ENCODE measurements at places on chromosomes 2 and 18. TPM values are rescaled to one million over a fixed set of nuclear protein-coding genes. Genes with fewer than 3 reads are reported as not detected.

- DNase-seq, result no peak
Measured at GRCh38 chr2:182014284-182014683, 28.6 kb downstream of the PPP1R1C start.

Gene SKA1
- polyA plus RNA-seq, result 16.3 TPM

DNA sequence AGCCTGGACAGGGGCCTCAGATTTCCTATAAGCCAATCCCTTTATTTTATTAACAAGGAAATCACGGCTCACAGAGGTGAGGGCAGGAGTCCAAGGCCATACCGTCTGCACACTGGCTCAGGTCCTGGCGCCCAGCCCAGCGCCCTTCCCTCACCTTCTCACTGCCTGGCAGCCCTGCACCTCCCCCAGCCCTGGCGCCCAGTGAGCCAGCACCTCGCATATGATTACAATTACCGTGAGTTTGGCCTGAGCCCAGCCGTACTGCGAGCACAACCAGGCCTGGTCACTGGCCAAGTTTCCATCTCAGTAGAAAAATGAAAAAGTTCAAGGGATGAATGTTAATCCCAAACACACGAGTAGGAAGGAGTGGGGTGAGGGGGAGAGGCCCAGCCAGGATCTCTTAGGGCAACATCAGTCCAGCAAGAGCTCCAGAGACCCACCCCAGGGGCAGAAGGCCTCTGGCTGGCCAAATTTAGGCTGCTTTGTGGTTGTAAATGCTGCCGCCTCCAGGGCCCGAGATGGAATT lies 68.4 kb downstream of the MCFD2 start:
- DNase-seq, result peak; percentile 95

Gene SGPP2
- not detected for polyA plus RNA-seq

- DNase-seq, result peak; percentile 77
Measured at GRCh38 chr2:20674974-20675679, 8.2 kb downstream of the GDF7 start.

Gene EVX2
- not detected for polyA plus RNA-seq

DNA sequence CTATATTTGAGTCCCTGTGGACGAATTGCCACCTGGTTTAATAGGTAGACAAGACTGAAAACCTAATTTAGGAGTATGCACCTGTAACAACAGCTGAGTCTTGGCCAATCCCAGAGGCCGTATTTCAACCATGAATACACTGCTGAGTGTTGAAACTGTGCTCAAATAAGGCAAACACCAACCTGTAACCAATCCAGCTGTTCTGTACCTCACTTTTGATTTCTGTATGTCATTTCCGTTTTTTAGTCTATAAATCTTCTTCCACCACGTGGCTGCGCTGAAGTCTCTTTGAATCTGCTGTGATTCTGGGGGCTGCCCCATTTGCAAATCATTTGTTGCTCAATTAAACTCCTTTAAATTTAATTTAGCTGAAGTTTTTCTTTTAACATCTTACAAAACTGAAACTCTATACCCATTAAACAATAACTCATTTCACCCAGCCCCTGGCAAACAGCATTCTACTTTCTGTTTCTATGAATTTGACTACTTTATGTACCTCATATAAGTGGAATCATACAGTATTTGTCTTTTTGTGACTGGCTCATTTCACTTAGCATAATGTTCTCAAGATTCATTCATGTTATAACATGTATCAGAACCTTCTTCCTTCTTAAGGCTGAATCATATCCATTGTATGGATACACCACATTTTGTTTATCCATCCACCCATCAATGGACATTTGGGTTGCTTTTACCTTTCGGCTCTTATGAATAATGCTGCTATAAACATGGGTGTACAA lies 7.5 kb upstream of the YPEL5 start:
- no peak for DNase-seq

Gene ITGB6
- polyA plus RNA-seq, result 0.01 TPM

DNA sequence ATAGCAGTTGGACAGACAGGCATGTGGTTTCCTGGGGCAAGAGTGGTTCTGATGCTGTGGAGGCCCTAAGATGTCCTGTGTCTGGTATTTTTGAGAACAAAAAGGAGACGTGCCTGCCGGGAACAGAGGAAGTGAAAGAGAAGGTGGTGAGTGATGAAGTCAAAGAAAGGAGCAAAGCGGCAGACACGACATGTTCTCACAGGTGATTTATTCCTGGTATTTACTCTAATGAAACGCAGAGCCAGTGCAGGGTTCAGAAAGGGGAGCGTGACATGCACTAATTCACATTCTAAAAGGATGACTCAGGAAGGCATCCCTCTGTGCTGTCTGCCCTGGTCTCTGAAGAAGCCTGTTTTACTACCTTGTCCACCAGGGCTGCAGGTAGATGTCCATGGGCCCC lies 211.0 kb downstream of the KCNE4 start:
- DNase-seq, result peak; percentile 54

GRCh38 chr18:55013086-55013485 lies 53.8 kb upstream of the CCDC68 start:
- DNase-seq, result no peak

GRCh38 chr2:143891879-143892308 lies 628.0 kb downstream of the ZEB2 start:
- no peak for DNase-seq

- DNase-seq, result peak; percentile 10
Measured at GRCh38 chr2:138502255-138503086, 901 bp downstream of the SPOPL start.

DNA sequence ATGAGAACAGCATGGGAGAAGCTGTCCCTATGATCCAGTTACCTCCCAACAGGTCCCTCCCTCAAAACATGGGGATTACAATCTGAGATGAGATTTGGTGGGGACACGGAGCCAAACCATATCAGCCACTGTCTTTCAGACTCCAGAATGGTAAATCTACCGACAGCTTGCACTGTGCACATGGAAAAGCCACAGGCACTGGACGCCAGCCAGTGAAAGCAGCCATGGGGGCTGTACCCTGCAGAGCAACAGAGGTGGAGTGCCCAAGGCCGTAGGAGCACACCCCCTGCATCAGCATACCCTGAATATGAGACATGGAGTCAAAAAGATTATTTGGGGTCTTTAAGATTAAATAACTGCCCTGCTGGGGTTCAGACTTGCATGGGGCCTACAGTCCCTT lies 218.4 kb downstream of the PDE1A start:
- DNase-seq, result no peak

Gene KCNJ3
- polyA plus RNA-seq, result not detected

GRCh38 chr2:56217106-56217505 lies 33.3 kb downstream of the CCDC85A start:
- no peak for DNase-seq

DNA sequence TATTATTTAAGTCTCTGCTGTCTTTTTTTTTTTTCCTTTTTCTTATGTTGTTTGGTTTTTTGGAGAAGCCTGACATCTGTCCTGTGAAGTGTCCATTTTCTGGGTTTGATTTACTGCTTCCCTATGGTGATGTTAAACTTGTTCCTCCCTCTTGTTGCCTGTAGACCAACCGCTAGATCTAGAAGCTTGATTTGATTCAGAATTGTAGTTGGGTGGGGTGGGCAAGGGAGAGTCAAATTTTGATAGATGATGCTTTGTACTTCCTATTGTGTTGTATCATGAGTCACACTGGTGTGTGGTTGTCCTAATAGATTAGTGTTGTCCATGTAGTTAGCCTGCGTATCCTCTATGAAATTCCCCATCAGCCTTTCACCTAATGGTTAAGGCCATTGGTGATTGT lies 35.4 kb downstream of the CAB39 start:
- DNase-seq, result peak; percentile 80

DNA sequence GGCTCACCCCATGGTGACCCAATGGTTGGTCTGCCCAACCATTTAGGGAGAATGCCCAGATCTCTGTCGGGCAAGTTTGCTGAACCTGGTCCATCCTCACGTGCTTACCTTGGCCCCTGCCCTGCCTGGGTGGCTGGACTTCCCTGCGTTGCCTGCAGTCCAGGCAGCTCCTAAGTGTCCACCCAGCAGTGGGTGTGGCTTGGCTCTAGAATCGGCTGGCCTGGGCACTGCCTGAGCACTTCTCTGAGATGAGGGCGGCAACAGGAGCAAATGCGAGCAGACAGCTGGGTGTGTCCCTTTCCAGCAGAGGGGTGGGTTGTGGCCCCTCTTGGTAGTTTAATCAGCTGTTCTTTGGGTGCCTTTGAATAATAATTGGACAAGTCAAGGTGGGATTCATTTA lies 11.3 kb downstream of the PCARE start:
- no peak for DNase-seq

Gene CLEC4F
- polyA plus RNA-seq, result not detected

DNA sequence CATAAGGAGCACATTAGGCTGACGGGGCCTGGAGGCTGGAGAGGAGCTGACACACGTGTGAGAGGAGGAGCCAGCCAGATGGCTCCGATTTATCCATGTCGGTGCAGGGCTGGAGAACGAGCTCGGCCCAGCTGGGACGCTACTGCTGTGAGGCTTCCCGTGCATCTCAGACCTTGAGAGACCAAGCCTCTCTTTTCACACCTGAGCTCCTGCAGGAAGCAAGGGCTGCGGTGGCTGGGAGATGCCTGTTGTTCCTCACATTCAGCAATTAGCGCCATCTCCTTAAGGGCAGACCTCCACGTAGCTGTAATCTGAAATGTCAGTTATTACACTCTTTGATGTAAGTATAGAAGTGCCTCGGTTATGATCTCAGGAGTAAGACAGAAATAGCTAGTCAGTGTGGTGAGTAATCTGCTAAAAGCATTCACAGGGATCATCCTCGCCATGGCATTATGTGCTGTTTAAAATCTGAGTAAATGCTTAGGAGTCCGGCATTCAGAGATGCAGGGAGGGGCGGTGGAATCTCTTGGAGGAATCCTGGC lies 107.9 kb downstream of the PRKCE start:
- peak; percentile 46 for DNase-seq

- DNase-seq, result no peak
Measured at GRCh38 chr2:41180387-41180786, 728.5 kb upstream of the SLC8A1 start.

DNA sequence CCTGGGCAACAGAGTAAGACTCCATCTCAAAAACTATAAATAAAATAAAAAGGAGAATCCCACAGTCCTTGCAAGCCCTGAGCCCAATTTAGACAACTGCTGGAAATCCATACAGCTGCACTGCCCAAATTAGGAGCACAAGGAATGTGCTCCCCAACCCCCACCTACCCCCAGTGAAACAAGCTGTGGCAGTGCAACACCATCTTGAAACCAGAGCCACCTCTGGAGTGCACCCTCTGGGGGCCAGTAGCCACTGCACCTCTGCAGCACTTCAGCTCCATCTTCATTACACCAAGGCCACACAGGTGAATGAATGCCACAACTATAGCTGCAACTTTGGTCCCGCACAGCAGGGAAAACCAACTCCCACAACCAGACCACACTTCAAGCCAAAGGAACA lies 37.3 kb downstream of the USP34 start:
- DNase-seq, result no peak

Gene TMEM150A
- 11.4 TPM for polyA plus RNA-seq

DNA sequence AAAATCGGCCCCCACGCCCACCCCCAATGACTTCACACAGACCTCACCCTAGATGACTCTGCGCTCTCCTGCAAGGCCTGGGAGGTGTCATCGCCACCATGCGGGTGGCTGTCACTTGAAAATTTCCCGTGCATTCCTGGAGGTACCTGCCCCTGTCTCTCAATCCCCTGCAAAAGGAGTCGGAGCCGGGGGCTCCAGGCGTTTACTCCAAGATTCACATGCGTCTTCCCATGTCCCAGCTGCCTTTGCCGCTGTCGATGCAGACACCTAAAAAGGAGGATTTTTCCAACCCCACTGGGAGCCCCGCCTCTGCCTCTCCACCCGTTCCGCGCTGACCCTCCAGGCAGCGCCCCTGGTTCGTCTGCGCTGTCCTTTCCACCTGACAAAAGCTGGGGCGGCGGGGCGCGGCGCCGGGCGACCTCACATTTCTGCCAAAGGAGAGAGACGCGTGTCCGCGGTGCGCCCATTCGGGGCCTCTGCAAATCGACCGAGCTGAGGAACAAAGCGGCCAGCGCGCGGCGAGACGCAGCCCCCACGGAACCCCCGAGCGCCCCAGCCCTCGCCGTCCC lies 667 bp downstream of the REEP1 start:
- no peak for DNase-seq

- peak; percentile 15 for DNase-seq
Measured at GRCh38 chr2:83364264-83364663, 1094.8 kb downstream of the SUCLG1 start.

Gene PDE1A
- polyA plus RNA-seq, result 5.4 TPM

DNA sequence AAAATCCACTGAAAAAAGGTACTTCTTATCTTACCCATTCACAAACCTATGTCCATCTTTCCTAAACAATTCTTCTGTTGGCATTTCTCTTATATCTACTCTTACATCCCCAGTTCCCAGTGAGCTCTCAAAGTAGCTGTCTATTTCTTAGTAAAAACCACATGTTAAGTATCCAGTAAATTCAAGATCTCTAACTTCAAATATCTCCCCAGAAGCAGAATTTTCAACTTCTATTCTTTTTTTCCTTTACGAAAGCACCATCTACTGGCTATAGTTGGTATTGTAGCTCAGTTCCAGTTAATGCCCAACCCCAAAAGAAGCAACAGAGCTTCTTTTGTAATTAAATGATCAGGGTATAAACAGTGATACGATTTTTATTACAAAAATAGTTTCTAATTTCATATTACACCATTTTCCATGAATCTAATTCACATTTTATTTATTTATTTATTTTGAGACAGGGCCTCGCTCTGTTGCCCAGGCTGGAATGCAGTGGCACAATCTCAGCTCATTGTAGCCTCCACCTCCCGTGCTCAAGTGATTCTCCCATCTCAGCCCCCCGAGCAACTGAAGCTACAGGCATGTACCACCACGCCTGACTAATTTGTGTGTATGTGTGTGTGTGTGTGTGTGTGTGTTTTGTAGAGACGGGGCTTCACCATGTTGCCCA lies 28.5 kb downstream of the HRH4 start:
- peak; percentile 55 for DNase-seq

DNA sequence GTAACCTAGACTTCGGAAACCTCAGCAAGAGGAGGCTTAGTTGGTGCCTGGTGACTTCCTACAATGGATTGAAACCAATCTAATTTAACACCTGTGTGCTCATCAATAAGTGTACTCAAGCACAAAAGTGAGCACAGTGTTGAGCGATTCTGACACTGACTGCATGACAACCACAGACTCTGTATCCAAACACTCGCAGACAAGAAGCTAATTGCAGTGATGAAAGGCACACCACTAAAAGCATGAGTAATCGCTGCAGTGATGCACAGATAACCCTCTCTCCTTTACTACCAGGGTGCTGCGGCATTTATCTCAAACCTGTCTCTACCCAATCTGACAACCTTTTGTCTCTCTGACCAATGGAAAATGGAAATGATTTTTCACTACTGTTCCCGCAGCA lies 168.1 kb downstream of the AFF3 start:
- DNase-seq, result peak; percentile 80

- no peak for DNase-seq
Measured at GRCh38 chr18:13051950-13052349, 60.8 kb downstream of the CEP192 start.

- DNase-seq, result no peak
Measured at GRCh38 chr2:237192881-237193280, 107.2 kb downstream of the COPS8 start.

GRCh38 chr2:877747-878146 lies 72.9 kb upstream of the SNTG2 start:
- DNase-seq, result no peak

GRCh38 chr2:189287982-189288521 lies 108.5 kb upstream of the COL5A2 start:
- DNase-seq, result peak; percentile 91

- no peak for DNase-seq
Measured at GRCh38 chr2:45929674-45930395, 278.4 kb downstream of the PRKCE start.

- DNase-seq, result no peak
Measured at GRCh38 chr2:216571178-216571908, 61.9 kb upstream of the IGFBP2 start.

Gene DIS3L2
- polyA plus RNA-seq, result 5.2 TPM

All from fibroblast of lung (primary cell).